H9 (cell line): ENCODE measurements at places on chromosomes 12 and 14. TPM values are rescaled to one million over a fixed set of nuclear protein-coding genes. Genes with fewer than 3 reads are reported as not detected.

- no peak overlapping the region for H3K27ac ChIP-seq
- no peaks in the 10 kb centered on the region for H3K27me3 ChIP-seq
- no peaks in the 10 kb centered on the region for H3K4me1 ChIP-seq
- H3K36me3 ChIP-seq = no peaks in the 10 kb centered on the region
Measured at GRCh38 chr12:94586589-94587259, 63.6 kb downstream of the TMCC3 start.

DNA sequence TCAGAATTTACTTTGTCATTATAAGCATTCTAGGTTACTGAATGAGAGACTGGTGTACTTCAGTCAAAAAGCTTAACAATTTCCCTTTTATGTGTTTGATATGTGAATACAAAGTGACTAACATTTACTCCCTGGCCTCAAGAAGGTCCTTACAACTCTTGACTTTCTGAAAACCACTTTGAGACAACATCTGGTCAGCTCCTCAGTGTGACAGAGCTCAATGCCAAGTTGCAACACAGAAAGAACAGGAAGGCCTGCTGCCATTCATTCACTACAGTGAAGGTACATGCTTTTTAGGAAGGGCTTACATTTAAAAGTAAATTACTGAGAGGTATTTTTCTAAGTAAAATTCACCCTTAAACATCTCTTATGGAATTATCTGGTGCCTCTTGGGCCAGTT lies 2.3 kb upstream of the NAA30 start:
- no peak overlapping the region for H3K4me3 ChIP-seq
- H3K36me3 ChIP-seq = no peaks in the 10 kb centered on the region; the same call in 2 of the 3 replicates
- H3K27me3 ChIP-seq = no peaks in the 10 kb centered on the region; the same call in 1 of the 2 replicates
- H3K4me1 ChIP-seq = no peaks in the 10 kb centered on the region; the same call in 1 of the 2 replicates

DNA sequence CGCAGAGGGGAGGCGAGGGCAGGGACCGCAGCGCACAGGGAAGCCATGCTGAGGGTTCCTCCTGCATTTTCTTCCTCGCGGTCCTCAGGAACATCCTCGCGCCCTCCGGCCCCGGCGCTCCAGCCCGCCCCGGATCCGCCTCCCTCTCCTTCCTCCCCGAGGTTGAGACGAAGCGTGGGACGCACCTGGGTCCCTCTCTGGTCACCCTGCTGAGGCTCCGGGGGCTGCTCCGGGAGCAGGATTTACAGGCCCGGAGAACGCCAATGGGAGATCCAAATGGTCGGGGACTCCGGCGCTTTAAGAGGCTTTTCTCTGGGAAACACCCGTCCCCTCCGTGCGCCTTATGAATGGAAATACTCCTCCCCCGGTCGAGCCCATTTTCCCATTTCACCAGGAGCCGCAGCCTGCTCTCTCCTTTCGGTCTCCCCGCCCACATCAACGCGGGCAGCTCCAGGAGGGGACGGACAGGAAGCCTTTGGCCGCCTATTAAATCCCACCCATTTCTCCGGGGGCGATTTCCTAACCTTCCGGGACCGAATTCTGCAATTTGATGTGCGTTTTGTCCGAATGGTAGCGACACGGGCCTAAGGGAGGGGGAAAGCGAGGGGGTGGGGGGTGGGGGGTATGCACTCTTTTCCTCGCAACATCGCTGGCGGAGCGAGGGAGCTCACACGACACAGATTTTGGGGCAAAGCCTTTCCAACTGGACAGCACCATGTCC lies at the start of gene UNC79:
Gene UNC79 (plus strand): TSS at position 625 of the 721 bp plus-strand sequence. CDS start 91 bp downstream, at position 716.
- DNase-seq = peak; percentile 80
- peaks cover 5% of the 10 kb centered on the region; the same call in 2 of the 3 replicates for H3K36me3 ChIP-seq
- H3K4me3 ChIP-seq = peak within 1 kb of the TSS; percentile 91
- peaks cover 3% of the 10 kb centered on the region; the same call in 1 of the 2 replicates for H3K4me1 ChIP-seq

DNA sequence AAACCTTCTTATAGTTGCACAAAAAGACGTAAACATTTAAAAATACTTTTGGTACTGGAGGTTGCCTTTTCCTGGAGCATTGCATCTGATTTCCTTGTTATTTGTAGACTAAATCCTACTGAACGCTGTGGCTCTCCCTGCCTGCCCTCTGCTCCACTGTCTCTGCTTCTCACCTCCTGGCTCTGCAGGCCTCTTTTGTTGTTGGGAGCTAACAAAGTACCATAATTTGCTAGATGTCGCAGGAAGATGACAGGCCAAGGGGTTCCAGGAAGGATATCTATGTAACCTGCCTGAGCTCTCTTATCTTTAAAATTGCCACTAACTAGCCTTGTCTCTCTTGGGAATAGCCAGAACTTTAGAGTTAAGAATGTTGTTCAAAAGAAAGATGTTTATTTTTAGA lies 21.4 kb downstream of the SYNE2 start:
- no peak for DNase-seq
- H3K27ac ChIP-seq = no peak overlapping the region

DNA sequence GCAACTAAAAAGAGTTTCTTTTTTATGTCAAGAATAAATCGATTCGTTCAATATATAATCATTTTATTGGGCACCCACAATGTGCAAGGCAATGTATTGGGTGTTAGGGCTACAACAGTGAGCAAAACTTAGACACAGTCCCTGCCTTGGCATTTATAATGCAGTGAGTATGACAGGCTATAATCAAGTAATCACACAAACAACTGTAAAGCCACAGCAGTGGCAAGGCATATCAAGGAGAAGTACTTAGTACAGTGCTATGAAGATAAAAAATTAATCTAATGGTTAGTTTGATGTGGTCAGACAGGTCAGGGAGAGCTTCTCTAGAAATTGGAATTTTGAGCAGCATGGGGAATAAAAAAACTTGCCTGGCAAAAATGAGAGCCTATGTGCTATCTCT lies 39.5 kb upstream of the OTOGL start:
- H3K27ac ChIP-seq = no peak overlapping the region
- H3K4me3 ChIP-seq = no peak overlapping the region
- no peaks in the 10 kb centered on the region for H3K4me1 ChIP-seq
- H3K36me3 ChIP-seq = no peaks in the 10 kb centered on the region
- H3K27me3 ChIP-seq = no peaks in the 10 kb centered on the region
- DNase-seq = no peak

DNA sequence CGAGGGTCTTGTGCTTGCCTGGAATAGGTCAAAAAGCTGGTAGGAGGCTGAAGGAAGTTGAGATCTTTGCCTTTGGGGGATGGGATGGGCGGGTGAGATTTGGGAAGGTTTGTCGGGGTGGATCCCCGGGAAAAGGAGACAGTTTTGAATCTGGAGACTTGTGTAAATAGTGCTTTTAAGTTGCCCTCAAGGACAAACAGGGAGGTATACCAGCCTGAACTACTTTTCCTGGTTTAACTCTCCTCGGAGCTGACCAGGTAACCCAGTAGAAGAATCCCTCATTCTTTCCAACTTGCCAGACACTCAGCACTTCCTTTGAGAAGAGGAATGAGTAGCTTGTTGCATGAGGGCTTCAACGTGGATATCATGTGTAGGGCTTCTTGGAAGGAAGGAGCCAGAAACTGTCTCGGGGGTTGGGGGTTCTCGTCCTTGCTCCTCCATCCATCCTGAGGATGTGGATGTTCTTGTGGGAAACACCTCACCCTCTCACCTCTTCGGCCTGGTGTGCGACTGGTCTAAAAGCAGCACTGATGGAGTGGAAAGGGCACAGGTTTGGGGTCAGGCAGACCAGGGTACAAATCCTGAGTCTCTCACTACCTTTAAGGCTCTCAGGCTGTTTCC lies 1.9 kb downstream of the TEAD4 start:
- peaks cover 3% of the 10 kb centered on the region; the same call in 1 of the 2 replicates for H3K4me1 ChIP-seq

- H3K27ac ChIP-seq = no peak overlapping the region
- no peaks in the 10 kb centered on the region for H3K4me1 ChIP-seq
- H3K4me3 ChIP-seq = no peak overlapping the region
- peaks cover 19% of the 10 kb centered on the region for H3K36me3 ChIP-seq
- no peak for DNase-seq
Measured at GRCh38 chr12:92596383-92596782, 106.4 kb upstream of the PLEKHG7 start.

DNA sequence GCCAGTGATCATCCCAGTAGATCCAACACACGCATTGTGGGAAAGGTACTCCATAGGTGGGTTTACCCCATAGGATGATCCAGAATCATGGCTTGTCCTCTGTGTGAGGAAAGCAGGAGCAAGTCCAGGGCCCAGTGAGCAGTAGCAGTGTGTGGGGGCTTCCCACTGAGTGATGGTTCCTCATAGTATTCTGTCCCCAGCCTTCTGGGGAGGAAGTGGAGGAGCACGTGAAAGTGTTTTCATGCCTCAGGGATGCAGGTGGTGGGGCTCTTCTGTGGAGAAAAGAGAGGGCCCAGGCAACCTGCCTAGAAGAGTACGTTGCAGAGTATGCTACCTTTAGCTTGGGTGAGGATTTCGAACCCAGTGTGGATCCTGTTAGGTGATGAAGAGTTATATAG lies 56.5 kb downstream of the SUSD6 start:
- H3K27ac ChIP-seq = no peak overlapping the region
- no peak for DNase-seq
- H3K4me1 ChIP-seq = no peaks in the 10 kb centered on the region
- H3K36me3 ChIP-seq = no peaks in the 10 kb centered on the region
- no peak overlapping the region; the same call in 2 of the 3 replicates for H3K4me3 ChIP-seq

DNA sequence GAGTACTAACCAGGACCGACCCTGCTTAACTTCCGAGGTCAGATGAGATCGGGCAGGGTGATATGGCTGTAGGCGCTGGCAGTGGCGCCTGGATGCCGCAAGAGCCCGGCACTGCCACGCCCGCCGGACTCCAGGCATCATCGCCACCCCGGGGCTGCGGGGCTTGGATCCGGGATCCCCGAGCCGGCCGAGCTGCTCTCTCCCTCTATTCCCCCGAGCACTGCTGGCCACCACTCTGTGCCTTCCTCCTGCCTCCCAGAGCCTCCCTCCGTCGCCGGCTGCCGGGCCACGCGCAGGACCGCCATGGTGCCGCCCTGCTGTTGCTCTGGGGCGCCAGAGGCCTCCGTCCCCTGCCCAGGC lies 153.2 kb upstream of the ALG10B start:
- DNase-seq = no peak
- H3K27ac ChIP-seq = no peak overlapping the region
- H3K4me3 ChIP-seq = no peak overlapping the region
- H3K27me3 ChIP-seq = no peaks in the 10 kb centered on the region
- peaks cover 18% of the 10 kb centered on the region for H3K36me3 ChIP-seq
- H3K4me1 ChIP-seq = no peaks in the 10 kb centered on the region

DNA sequence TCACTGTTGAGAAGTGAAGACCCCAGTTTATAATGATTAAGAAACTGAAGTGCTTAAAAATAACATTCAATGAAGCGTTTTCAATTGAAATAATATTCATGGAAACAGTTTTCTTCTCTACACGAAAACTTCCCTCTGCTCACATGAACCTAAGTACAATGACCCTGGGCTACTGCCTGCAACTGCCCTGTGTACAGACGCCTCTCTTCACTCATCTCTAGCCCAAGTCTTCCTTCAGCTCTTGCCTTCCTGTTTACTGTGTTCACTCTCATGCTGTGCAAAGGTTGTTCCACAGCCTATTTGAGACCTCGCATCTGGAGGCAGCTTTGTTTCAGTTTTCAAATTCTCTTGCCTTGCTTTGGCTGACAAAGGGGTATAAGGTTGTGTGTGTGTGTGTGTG lies 100.8 kb downstream of the GRIN2B start:
- no peaks in the 10 kb centered on the region for H3K4me1 ChIP-seq
- DNase-seq = no peak
- H3K27me3 ChIP-seq = no peaks in the 10 kb centered on the region
- H3K36me3 ChIP-seq = no peaks in the 10 kb centered on the region

- H3K27me3 ChIP-seq = peaks cover 6% of the 10 kb centered on the region; the same call in 1 of the 2 replicates
- H3K27ac ChIP-seq = no peak overlapping the region
- no peaks in the 10 kb centered on the region for H3K36me3 ChIP-seq
- no peak overlapping the region for H3K4me3 ChIP-seq
- H3K4me1 ChIP-seq = no peaks in the 10 kb centered on the region
Measured at GRCh38 chr12:6620137-6620884, 13.1 kb upstream of the CHD4 start.

- H3K4me3 ChIP-seq = peak within 1 kb of the TSS; percentile 87
- H3K27ac ChIP-seq = no peak within 1 kb of the TSS
Measured at GRCh38 chr12:26124446-26125399, at the start of gene BHLHE41. TSS of gene BHLHE41 (minus strand) at chr12:26125037. CDS start at chr12:26124779, 258 bp downstream.

DNA sequence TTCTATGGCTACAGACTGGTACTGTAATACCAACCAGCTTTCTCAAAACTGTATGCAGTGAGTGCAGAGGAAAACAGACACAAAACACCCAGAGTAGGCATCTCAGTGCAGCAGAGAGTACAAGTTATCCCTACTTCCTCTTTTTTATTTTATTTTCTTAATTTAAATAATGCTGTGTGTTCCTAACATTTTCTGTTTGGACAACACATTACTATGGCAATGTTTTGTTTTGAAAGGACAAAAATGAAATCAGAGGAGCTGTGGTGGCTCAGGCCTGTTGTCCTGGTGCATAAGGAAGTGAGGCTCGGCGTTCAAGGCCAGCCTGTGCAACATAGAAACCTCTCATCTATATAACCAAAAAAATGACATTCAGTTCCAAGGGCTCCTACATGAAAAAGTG lies 33.7 kb upstream of the SELPLG start:
- no peaks in the 10 kb centered on the region for H3K36me3 ChIP-seq
- no peak overlapping the region for H3K27ac ChIP-seq
- H3K27me3 ChIP-seq = no peaks in the 10 kb centered on the region
- no peak overlapping the region for H3K4me3 ChIP-seq
- peaks cover 7% of the 10 kb centered on the region for H3K4me1 ChIP-seq
- DNase-seq = no peak

- no peak overlapping the region for H3K27ac ChIP-seq
- no peaks in the 10 kb centered on the region for H3K4me1 ChIP-seq
- no peak overlapping the region for H3K4me3 ChIP-seq
- DNase-seq = no peak
Measured at GRCh38 chr12:20245491-20245890, 122.8 kb upstream of the PDE3A start.

DNA sequence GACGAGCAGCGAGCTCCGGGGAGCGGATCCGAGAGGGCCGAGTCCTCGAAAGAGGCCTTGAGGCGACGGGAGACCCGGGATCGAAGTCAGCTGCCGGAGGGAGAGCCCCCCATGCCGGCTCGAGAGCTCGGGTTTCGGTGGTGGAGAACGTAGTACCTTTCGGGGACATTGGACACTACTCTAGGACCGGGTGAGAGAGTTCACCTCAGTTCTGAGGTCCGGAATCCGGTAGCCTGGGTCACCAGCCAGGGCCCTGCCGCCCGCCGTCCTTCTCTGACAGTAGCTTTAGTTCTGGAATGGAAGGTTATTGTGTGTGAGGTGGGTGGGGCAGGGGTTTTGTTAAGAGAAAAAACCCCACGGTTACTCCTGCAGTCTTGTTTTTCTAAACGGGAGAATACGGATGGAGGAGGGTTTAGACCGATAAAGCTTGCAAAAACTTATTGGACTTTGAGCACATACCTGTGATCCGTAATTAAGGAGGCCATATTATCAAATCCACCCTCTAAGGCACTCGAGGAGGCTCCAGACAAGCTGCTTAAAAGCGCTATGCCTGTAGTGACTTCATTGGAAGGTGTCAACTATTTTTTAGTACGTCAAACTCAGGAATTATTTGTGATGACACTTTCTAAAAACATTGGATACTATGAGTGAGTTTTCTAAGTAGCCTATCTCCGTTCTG lies 765 bp downstream of the SCYL2 start:
- no peak for DNase-seq
- no peaks in the 10 kb centered on the region for H3K27me3 ChIP-seq
- 0 out of 3 replicates have a peak, but pooled peaks cover 1% of the 10 kb centered on the region for H3K36me3 ChIP-seq
- H3K4me3 ChIP-seq = peak overlapping the region; percentile 99

USP44 gene
- total RNA-seq = 181 and 185 TPM in 2 replicates

BIN2 gene
- total RNA-seq = not detected in 2 replicates

GLI1 gene
- 25.8 and 28.4 TPM in 2 replicates for total RNA-seq

PELI2 gene
- 16.2 and 18.0 TPM in 2 replicates for total RNA-seq

ARHGEF25 gene
- total RNA-seq = 22.6 and 24.4 TPM in 2 replicates

SERPINA12 gene
- total RNA-seq = not detected in 2 replicates

SLC8B1 gene
- total RNA-seq = 10.4 and 10.6 TPM in 2 replicates

SLCO1C1 gene
- total RNA-seq = not detected in 2 replicates

PRH2 gene
- total RNA-seq = not detected in 2 replicates

ACSM4 gene
- total RNA-seq = not detected in 2 replicates

CCDC184 gene
- total RNA-seq = 0.11 and 0.13 TPM in 2 replicates

TNFAIP2 gene
- total RNA-seq = 29.3 and 29.7 TPM in 2 replicates
